ENCODE measurements at places on chromosomes 1 and 21.

DNA sequence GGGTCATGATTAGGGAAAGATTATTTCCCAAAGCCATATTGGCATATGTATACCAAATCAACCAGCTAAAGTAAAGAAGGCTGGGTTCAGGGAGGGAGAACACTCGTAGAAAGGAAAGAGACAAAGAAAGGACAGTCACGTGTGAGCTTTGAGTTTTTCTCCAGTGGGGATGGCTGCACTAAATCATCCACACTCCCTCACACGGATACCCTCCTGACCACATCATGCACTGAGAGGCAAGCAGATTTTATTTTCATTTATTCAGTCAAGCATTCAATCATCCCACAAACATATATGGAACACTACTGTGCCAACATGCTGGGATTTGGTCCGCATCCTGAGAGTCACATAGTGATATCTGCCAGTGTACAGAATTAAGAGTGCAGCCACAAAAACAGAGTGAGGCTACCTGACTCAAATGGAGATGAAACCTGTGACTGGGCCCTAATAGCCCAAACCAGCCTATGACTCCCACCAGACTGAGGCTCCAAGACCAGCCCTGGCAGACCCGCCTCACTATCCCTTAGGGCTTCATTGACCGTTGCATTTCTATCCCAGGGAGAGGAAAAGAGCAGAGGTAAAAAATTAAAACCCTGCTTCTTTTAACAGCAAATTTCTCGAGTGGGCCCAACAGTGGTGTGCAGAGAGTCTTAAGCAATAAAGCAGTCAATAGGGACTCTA is 155.9 kb downstream of the BARHL2 start:
- no peak for DNase-seq

- DNase-seq, result no peak
Measured at GRCh38 chr1:180623579-180624347, 8.1 kb upstream of the XPR1 start.

GRCh38 chr1:188599313-188599712 is 1770.6 kb downstream of the PLA2G4A start:
- no peak for DNase-seq

DNA sequence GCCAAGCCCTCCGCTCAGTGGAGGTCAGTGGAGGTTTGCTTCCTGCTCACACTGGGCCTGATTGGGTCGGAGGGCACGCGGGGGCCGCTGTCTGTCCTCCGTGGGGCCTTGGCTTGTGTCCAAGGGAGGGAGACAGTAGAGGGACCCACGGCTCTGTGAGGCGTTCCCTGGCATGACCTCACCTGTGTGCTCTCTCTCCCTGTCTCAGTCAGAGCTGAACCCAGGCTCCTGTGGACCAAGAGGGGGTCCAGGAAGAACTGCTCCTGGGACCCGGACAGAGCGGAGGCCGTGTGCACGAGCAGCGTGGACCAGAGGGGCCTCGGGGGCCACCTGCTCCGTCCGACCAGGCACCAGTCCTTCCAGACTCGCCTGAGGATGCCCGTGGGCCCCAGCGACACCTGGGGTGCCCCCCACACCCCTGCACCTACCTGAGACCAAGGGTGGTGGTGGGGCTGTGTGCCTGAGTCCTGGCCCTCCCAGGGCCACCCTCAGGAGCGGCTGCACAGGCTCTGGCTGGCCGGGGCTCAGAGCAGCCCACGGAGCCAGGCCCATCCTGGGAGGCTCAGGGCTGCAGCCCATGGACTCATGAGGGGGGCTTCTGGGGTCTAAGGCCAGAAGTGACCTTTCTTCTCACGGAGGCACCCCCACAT is 13.3 kb upstream of the TTLL10 start:
- no peak for DNase-seq

DNA sequence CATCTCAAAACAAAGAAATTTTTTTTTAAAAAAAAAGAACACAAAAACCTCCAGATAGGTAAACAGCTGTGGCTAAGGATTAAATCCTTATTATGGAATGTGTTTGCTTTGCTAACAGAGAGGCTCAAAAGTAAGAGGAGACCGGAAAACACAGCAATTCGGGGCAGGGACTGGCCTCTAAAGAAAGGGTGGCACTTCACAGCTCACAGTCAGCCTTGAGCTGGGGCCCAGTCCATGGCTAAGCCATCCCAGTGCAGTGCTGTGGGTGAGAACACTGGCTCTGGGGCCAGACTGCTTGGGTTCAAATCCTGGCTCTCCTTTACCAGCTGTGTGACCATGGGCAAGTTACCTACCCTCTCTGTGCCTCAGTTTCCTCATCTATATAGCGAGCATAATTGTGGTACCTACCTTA is 28.2 kb downstream of the KIF17 start:
- no peak for DNase-seq

Measured in central memory CD8-positive, alpha-beta T cell (primary cell).